ENCODE measurements at places on chromosomes 3 and 15.

DNA sequence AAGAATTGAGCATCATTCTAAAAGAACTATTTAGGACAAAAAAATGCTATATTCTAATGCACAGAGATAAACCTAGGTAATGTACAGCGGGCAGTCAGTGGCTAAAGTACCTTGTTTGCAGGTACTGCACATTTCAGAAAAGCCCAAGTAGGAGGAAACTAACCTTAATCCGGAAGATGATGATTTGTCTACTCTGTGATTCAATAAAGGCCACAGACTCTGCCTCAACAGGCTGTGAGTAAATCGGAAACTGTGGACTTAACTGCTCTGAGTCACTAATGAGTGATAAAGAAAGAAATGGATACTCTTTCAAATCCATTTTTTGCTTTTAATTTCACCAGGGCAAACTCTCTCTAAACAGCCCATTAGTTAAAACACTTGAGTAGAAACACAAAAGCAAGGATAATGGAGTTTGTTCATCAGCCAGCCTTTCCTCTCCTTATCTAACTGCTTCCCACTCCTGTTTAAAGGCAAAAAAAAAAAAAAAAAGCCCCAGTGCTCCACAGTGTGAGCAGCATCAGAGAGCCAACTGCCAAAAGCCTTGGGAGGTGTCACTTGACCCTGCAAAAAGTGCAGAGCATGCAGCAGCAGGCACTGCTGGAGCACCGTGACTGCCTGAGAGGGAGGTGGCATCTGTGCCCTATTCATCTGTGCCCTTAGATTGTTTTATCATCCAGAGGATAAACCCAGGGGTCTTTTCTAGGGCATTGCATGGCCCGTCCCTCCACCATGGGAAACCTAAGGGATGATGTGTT, 187.7 kb downstream of the SATB1 start:
- DNase-seq, result no peak

- no peak for DNase-seq
Observed at GRCh38 chr3:146974001-146974400, 368.9 kb upstream of the PLSCR5 start.

- DNase-seq, result no peak
Observed at GRCh38 chr15:25670621-25671020, 192.5 kb downstream of the ATP10A start.

DNA sequence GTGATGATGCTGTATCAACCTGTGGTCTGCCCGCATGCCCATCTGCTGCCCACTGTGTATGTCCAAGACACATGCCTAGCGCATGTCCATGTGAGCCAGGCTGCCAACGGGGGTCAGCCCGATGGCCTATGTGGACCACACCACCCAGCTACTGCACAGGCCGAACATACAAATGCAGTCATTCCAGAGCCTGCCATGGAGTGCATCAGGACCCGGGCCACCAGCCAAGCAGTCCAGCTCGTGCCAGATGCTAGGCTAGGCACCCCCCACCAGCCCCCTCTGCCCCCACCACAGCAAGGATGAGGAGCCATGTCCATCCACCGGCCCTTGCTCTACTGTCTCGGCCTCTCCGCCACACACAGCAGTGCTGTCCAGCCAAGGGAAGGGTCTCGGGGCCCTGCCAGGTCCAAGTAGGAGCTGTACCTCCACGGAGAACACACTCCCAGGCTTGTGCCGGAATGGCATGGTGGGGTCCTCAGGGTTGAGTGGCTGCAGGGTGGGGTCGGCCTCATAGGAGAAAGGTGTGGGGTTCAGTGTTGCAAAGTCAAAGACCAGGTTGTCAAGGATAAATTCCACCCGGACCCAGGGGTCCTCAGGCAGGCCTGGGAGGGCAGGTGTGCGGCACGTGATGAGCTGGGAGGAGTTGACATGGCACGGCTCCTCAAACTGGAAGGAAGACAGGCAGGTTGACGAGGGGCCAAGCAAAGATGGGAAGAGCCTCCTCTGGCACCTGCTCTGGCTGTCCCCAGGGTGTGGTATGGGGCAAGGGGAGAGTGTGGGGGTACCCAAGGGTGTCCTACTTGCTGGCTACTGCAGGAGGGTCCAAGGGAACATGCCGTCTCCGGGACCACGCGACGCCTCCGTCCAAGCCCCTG, 15.3 kb downstream of the PLXNB1 start:
- no peak for DNase-seq

DNA sequence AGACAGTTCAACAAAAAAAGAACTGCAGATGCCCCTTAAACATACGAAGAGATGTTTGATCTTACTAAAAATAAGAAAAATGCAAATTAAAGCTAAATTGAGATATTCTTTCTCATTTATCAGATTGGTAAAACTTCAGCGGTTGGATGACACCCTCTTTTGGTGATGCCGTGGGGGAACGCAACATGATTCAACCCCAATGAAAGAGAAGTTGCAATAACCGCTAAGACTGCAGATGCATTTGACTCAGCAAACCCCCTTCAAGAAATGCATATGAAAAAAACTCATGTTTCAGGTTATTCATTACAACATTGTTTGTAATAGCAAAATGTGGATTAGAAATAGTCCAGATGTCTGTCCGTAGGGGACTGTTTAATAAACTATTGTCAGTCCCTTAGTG, 3.6 kb downstream of the KLHL6 start:
- no peak for DNase-seq

- no peak for DNase-seq
Observed at GRCh38 chr3:171317171-171317570, 143.0 kb downstream of the TNIK start.

DNA sequence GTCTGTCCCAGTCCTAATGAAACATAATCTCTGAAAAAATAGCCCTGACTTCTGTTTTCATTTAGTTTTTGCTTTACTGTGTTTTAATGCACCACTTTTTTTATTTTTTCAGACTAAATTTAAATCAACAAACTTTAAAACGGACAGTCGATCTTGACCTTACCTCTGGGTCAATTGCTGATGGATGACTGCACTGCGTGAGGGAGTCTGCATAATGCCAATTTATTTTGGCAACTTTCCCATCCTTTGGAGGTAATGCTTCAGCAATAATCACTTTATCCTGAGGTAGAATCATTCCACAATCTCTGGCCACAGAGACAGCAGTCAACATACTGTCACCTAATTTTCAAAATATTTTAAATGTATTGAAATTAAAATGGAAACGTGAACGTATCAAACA, 32.5 kb upstream of the GP5 start:
- no peak for DNase-seq

DNA sequence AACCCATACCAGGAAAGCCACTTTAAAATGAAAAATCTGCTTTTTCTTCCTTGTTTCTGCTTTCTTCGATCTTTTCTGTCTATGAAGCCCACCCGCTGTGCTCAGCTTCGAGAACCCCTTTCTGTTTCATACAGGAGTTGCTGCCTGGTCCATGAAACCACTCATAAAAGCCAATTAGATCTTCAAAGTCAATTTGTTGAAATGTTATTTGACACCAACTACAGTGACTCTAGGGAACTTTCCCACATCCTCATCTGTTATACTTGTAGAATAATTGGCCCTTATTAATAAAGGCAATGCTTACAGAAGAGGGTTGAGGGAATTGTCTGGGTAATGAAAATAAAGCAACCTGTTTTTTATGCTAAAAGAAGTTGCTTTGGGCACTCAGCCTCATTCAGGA, 523.6 kb downstream of the OCA2 start:
- DNase-seq, result no peak

GRCh38 chr3:60053526-60054265, 1003.9 kb upstream of the CFAP20DC start:
- no peak for DNase-seq

DNA sequence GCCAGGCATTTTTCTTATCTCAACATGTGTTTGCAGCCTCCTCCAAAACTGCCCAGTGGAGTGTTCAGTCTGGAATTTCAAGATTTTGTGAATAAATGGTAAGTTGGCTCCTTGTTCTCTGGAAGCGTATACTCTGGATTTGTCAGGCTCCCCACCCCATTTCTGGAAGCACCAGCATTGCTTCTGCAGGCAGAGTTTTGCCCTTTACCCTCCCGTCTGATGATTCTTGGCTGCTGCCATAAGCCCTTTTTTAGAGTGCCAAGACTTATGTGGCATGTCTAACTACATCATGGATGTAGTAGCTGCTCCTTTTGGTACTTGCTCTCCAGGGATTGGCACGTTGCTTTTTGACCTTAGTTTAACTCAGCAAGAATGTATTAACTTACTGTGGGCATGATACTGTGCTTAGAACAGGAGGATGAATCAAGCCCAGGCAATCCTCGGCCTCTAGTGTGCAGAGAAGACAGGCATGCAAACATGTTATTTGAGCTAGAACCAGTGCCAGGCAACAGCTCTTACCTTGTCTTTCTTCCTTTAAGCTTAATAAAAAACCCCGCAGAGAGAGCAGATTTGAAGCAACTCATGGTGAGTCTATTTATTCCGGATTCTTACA, 8.3 kb downstream of the SNAPC5 start:
- no peak for DNase-seq

DNA sequence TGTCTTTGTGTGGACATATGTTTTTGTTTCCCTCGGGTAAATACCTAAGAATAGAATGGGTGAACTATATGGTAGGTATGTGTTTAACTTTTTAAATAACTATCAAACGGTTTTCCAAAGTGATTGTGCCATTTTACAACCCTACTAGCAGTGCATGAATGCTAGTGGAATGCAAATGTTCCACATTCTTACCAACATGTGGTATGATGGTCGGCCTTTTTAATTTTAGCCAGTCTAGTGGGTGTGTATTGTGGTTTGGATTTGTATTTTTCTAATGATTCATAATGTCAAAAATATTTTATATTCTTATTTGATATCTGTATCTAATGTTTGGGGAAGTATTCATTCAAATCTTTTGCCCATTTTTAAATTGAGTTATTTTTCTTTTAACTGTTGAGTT, 68.2 kb upstream of the SMAD3 start:
- DNase-seq, result peak; percentile 51

- no peak for DNase-seq
Observed at GRCh38 chr3:70829092-70829491, 516.7 kb upstream of the MDFIC2 start.

- DNase-seq, result no peak
Observed at GRCh38 chr15:52124270-52124880, 11.8 kb upstream of the BCL2L10 start.

GRCh38 chr3:107662124-107662507, 139.4 kb downstream of the BBX start:
- peak; percentile 32 for DNase-seq
